Right lobe of liver (tissue), 6 donors: ENCODE measurements at places on chromosomes 12 and 14. TPM values are rescaled to one million over a fixed set of nuclear protein-coding genes. Genes with fewer than 3 reads are reported as not detected.

The LPAR5 gene
- total RNA-seq, result 0.55 TPM

The TMEM179 gene
- total RNA-seq, result 0.18 TPM

The APOF gene
- total RNA-seq, result 211 TPM

The TEP1 gene
- total RNA-seq, result 16.4 TPM

The NUMB gene
- 28.3 TPM for total RNA-seq

The MYF5 gene
- total RNA-seq, result not detected
